ENCODE measurements at places on chromosomes 6 and 20.
A peak's percentile ranks its signal among the peaks of the same experiment; 100 is the strongest.

- no peak for DNase-seq
These were observed 14.8 kb downstream of the MTCH1 start for GRCh38 chr6:36970892-36971842.

- DNase-seq, result no peak
These were observed 316.7 kb upstream of the TBX18 start for GRCh38 chr6:85081102-85081501.

GRCh38 chr6:66538551-66539135 lies 831.6 kb upstream of the EYS start:
- DNase-seq, result no peak

DNA sequence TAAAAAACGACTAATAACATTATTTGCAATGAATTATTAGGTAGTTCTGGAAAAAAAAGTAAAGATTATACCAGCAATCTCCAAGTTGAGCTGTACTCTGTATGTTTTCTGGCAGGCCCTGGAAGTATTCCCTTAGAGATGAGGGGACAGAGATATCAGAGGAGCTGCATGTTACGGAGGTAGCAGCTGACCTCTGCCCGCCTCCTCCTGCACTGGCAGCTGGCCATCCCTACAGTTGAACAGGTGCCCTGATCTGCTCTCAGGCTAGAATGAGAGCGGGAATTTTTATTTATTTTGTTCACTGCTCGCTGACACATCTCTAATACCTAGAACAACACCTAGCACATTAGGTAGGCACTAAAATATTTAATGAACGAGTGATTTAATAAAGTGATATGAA lies 23.1 kb downstream of the FBXL4 start:
- DNase-seq, result no peak

- DNase-seq, result no peak
These were observed 56.1 kb upstream of the PRND start for GRCh38 chr20:4665591-4665990.

DNA sequence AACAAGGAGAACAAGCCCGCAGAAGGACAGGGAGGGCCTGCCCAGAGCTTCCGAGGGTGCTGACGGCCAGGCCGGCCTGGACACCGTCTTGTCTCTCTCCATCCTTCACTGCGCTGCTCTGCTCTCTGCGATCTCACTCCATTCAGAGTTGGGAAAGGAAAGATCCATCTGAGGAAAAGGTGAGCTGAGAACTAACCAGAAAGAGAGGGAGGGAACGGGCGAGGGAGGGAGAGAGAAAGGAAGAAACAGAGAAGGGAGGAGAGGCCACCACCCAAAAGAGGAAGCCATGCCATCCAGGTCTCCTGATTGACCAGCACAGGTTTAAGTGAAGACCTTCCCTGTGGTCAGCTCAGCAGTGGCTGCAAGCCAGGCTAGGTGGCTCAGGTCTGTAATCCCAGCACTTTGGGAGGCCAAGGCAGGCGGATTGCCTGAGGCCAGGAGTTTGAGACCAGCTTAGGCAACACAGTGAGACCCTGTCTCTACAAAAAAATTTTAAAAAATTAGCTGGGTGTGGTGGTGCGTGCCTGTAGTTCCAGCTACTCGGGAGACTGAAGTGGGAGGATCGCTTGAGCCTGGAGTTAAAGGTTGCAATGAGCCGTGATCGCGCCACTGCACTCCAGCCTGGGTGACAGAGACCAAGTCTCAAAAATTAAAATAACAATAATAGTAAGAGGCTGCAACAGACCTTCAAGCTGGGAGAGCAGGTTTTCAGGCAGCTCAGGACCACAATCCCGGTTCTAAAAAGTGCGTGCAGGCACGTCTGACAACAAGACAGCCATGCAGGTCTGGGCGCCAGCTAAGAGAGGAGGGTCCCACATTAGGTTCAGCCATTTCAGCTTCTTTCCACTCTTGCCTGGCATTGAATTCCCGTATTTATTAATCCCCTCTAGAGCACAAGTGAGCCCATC lies 34.2 kb upstream of the DLGAP4 start:
- DNase-seq, result no peak

GRCh38 chr6:80143419-80143937 lies 37.0 kb downstream of the BCKDHB start:
- peak; percentile 60 for DNase-seq

GRCh38 chr6:106027758-106028157 lies 58.4 kb upstream of the PRDM1 start:
- DNase-seq, result no peak

DNA sequence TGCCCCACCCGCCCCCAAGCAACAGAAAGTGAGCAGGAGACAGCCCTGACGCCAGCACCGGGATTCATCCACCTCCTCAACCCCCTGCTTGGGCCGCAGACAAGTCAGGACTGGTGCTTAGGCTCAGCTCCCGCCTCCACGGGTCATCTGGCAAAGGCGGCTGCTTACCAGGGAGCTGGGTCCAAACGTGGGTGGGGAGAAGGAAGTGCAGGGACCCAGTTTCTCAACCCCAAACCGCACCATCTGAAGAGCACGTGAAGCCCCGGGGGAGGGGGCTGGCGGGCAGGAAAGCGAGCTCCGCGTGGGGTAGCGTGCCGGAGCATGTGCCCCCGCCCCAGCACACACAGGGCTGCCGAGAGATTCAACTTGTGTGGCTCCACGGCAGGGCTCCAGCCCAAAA lies 87.2 kb downstream of the BMP7 start:
- DNase-seq, result no peak

DNA sequence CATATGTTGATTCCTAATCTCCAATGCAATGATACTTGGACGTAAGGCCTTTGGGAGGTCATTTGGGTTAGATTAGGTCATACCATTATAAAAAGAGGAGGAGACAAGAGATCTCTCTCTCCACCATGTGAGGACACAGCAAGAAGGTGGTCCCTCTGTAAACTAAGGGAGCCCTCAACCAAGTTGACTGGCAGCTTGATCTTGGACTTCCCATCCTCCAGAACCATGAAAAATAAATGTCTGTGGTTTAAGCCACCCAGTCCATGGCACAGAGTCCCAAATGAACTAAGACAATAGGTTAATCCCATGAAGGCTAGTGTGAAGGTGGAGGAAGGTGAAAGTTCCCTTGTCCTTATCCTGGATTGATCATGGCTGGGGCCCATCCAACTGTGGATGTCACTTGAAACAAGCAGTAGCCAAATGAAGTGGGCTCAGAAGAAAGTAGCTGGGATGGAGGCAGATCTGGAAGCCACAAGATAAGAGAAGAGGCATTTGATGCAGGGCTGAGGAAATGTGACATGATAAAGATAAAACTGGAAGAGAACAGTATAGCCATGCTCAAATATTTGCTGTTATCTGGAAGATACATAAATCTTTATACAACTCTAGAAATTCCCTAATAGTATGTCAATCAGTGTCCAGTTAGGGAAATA lies 99.9 kb downstream of the BANF2 start:
- no peak for DNase-seq

DNA sequence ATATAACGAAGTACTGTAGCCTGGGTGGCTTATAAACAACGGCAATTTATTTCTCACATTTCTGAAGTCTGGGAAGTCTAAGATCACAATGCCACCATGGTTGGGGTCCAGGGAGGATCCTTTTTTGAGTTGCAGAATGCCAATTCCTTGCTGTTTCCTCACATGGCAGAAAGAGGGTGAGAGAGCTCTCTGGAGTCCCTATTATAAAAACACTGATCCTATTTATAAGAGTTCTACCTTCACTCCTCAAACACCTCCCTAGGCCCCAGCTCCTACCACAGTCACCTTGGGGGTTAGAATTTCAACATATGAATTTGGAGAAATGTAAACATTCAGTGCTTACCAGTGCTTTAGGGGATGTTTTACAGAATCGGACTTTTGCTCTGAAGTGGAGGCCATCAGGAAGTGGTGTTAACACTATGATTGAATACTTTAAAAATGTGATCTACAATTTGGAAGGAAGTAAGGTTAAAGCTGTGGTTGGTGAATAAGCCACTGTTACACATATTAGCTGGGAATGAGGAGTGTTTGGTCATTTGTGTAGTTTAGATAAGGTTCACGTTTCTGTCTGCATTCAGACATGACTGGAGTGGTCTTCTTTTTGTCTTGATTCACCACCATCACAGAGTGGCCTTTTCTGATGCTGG lies 79.9 kb upstream of the SPTLC3 start:
- DNase-seq, result peak; percentile 33

DNA sequence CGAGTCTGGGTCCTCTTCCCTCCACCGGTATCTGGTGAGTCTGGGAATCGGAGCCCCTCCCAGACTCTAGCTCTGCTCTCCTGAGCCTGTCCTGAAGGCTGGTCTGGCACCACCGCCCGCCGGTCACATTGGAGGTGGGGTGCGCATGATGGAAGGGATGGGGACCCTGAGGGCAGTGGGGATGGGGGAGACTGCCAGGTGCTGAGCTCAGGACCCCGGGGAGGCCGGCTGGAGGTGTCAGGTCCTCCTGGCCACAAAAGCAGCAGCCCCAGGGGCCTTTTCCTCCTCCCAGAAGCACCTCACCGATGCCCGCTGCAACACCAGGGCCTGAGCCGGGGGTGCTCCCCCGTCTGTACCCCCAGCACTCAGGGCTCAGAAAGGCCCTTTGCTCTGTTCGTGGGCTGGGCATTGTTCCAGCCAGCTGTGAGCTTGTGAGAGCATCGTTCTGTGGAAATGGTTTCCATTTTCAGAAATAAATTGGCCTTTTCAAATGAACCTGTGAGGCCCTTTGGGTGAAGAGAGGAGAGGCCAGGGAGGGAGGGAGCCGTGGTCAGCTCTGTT lies 2.5 kb upstream of the NPBWR2 start:
- no peak for DNase-seq

GRCh38 chr6:10401004-10401536 lies 13.8 kb downstream of the TFAP2A start:
- DNase-seq, result no peak

- no peak for DNase-seq
These were observed 258.0 kb downstream of the PLCB1 start for GRCh38 chr20:8390037-8390433.

DNA sequence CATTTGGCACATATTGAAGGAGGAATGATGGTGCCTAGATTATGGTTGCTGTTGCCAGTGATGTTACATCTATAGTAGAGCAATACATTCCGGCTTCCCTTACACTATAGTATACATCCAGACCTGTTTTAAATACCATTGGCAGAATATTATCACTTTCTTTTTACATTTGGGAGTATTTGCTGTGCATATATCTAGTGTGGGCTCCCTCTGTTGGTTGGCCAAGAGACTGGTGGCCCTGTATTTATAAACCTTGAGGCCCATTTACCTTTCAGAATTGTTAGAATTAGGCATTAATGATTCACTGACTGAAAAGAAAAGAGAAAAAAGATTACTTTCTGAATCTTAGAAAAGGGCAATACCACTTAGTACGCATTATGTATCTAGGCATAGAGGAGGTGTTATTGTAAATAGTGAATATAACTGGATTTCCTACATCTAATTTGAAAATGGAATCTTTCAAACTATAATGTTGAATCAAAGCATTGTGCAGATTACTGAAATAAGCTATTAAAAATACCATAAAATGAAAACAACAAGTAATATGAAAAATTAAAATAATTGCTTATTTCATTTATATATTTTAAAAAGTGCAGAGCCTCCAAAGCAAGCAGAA lies 628.8 kb upstream of the MAN1A1 start:
- peak; percentile 12 for DNase-seq

DNA sequence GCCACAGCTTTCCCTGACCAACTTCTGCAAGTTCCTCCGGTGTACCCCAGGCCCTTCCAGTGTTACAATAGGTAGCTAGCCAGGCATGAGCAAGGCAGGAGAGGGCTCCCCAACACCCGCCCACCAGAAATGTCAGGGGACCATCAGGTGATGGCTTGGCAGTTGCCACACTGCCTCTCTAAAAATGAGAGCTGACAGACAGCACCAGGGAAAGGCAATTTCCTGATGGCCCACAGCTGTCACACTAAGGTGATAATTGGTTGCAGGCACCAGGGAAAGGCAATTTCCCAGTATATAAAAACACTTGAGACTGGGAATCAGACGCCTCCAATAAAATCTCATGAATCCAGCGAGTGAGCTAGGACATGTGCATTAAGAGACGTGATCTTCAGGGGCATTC lies 49.9 kb downstream of the PXDC1 start:
- DNase-seq, result no peak

- no peak for DNase-seq
These were observed 218.1 kb upstream of the SOX4 start for GRCh38 chr6:21375151-21376116.

- no peak for DNase-seq
These were observed 67.1 kb downstream of the GNAS-AS1 start for GRCh38 chr20:58783511-58784011.

- DNase-seq, result no peak
These were observed 289.1 kb downstream of the GJA1 start for GRCh38 chr6:121724576-121724975.

GRCh38 chr20:8194721-8195120 lies 62.7 kb downstream of the PLCB1 start:
- peak; percentile 33 for DNase-seq

GRCh38 chr6:42715871-42716270 lies 6.5 kb downstream of the PRPH2 start:
- DNase-seq, result no peak

- no peak for DNase-seq
These were observed 31.1 kb upstream of the ENPP4 start for GRCh38 chr6:46098678-46099077.

DNA sequence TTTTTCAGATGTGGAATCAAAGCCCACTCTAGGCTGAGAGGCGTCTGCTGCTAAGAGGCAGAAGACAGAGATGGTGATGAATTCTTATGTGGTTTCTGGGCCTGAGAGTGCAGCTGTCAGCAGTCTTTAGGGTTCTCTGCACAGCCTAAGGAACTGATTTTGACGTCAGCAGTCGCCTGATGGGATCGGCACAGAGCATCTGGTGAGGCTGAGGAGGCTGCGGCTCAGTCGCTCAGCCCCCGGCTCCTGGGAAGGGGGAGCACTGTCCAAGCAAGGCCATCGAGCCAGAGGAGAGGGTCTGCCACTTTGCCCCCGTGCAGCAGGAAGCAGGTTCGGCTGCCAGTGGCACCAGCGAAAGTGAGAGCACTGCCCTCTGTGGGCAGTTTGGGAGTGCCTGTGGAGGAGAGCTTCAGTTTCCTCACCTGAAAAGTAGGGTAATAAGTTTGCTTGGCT lies 92.5 kb downstream of the TCP11 start:
- peak; percentile 52 for DNase-seq

DNA sequence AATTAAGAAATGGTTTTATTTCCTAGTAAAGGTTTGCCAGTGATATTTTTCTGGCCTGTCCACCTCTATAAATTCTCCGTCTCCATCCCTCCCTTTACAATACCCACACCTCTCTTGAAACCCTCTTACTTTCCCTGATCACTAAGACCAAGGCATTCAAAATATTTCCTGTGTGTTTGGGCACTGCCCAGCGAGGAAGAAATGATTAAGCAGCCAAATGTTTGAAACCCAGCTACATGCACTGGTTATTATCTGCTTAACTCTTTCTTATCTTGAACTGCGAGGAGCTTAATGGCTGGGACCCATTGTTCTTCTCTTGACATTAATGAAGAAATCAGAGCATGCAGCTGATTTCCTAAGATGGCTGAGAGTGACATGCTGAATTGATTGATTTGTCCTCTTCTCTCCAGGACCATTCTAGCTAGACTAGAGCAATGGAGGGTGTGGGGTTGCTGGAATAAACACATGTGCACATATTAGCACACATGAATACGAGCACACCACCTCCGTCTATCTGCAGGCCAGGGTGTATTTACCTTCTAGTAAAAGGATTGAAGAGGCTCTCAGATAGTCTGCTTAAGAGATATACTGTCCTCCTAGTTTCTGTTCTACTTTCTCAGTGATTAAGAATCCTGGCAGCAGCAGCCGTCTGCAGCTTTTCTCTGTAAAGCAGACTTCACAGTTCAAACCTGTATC lies 46.1 kb upstream of the PRDM1 start:
- DNase-seq, result no peak

All from fibroblast of skin of left biceps (primary cell).